ENCODE measurements at places on chromosomes 3 and 15.

- no peak for DNase-seq
Measured at GRCh38 chr3:188196232-188196990, 42.5 kb downstream of the LPP start.

DNA sequence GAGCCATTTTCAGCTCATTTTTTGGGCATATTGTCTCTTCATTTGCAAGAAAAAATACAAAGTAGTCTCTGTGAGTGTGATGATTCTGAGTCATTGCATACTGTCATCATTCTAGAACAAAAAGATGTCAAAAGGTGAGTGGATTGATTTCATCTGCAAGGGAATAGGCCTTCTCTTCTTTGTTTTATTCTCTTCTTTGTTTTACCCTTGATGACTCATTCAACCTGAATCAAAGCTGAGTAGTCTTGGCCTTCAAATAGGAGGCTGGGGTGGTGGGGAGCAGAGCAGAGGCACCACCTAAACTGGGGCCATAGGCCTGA, 25.4 kb downstream of the CYP19A1 start:
- DNase-seq: no peak

DNA sequence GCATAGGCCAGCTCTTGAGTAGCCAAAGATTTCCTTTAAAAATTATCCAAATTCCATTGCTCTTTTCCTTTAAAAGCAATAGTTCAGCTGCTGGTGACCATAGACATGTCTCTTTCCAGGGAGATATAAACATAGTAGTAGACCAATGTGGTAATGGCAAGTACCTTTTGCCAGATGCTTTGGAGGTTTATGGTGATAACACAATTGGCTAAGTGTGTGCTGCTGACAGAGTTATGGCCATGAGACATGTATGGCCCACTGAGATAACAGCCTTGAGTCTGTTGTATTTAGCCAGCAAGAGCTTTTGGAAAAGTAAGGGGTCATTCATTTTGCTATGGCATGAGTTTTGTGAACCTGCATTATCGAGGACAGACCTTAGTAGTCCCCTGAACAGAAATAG, 1146.8 kb downstream of the TUSC7 start:
- DNase-seq: no peak

DNA sequence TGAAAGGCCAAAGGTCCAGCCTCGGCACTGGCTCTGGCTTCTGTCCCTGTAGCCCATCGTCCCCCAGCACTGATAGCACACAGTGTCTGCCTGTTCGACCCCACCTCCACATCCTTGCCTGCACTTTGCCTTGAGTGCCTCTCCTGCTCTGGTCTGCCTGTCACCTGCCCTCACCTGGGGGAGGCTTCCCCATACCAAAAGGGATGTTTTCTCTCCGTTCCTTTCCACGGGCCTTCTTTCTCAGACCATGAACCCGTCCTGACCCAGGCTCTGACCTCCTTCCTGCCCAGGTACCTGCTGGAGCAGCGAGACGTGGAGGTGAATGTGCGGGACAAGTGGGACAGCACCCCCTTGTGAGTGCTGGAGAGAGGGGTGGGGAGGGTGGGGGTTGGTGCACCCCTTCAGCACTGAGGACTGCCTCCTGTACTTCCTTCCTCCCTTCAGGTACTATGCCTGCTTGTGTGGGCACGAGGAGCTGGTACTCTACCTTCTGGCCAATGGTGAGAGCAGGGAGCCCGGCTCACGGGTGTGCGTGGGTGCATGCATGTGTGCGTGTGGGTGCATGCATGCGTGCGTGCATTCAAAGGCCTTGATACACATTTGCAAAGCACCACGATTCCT, 1.5 kb downstream of the ABTB1 start:
- DNase-seq: no peak

GRCh38 chr3:64008487-64009351, 14.6 kb downstream of the PSMD6 start:
- DNase-seq: no peak

- no peak for DNase-seq
Measured at GRCh38 chr3:44442596-44443309, 34.7 kb downstream of the ZNF445 start.

DNA sequence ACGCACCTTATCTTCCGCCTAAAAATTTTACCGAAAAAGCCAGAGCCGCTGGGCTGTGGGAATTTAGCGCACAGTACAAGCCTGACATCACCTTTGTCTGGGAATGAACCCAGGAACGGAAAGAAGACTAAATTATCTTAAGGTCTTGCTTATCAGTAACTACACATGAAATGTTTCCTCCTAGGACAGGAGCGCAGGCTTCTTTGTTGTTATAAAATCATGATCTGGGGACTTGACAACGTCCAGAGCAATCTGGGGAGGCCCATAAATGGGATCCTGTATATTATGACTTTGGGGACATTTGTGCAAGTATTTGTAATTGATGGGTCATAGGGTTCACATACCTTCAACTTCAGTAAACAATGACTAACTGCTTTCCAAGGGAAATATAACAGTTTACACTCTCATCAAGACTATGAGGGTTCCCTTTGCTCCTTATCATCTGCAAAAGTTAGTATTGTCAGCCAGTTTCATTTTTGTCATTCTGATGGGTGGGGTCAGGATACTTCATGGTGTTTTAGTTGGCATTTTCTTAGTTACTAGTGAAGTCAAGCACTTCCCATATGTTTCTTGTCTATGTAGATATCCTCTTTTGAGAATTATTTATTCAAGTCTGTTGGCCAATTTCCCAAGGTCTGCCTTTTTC, 213.9 kb upstream of the PFN2 start:
- DNase-seq: no peak

DNA sequence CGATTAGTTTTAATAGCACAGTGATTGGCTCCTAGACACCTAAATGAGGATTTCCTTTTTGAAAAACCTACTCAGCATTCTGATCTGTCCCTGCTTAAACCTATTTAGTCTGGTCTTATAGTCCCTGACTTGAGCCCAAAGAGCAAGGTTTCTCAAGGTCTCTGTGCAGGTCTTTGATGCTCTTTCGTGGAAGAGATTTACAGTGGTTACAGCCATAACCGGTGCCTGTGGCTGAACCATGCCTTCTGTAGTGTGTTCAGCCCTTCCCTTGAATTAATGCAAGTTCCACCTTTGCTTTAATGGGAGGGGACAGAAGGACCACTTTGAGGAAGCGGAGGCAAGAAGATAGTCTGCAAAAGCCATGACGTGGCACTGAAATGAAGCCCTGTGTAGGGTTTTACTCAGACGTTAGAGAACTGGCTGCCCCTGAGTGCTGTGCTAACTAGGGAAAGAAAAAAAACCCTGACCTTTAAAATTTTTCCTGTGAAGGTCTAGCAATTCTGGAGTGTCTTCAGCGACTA, 43.0 kb downstream of the ZBTB38 start:
- no peak for DNase-seq

DNA sequence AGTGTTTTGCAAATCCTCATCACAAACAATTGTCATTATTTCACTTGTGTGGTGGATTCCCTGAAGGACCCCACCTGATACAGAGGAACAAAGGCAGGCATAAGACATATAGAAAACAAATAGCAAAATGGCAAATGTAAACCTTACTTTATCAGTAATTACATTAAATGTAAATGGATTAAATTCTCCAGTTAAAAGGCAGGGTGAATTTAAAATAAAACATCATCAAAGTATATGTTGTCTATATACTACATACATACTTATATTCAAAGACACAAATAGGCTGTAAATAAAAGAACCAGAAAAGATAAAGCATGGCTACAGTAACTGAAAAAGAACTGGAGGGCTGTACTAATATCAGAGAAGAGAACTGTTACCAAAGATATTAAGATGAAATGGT, 117.3 kb downstream of the RFX7 start:
- no peak for DNase-seq

Measured in esophagus squamous epithelium (tissue), 5 donors.